NCI-H1694 treated with DMSO at 0.1 percent for 48 hours (cell line): ENCODE measurements at places on chromosomes 1 and 21.

DNA sequence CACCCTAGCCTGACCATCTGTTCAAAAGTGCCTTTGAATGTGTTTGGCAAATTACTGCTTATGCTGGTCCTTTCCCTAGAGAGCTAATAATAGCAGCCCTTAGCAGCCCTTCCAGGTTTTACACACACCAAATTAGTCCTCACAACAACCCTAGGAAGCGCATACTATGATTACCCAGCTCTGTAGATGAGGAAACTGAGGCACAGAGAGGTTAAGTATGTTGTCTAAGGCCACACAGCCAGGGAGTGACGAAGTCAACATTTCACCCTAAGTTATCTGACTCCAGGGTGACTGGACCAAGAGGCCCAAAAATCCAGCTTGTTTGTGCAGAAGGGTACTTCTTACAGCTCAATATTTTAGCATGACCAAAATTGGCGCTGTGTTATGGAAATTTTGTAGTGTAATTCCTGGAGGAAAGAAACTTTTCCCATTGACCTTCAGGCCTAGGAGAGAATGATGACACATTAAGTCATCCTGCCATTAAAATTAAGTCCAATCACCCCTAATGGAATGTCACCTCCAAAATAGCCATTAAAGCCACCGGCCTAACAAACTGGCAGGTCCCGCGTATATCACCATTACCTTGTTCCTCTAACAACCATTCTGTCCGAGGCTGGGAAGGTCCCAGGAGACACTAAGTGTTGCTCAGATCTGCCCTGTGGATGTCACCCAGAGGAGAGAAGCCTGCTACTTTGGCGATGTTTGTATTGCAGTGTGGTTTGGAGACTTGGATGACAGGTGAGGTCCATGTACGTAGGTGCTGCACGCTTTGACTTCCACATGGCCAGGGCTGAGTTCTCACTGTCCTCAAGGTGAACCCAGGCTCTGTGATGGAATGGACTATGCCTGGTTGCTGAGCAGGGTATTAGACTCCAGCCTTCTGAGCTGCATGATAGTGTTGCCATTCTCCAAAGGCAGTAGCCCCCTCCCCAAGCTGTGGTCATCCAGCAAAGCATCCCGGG is 258.3 kb downstream of the TOMM20 start:
- DNase-seq: peak; percentile 93

- no peak for DNase-seq
Observed at GRCh38 chr1:179941454-179941853, 13.2 kb upstream of the CEP350 start.

- peak; percentile 77 for DNase-seq
Observed at GRCh38 chr1:197619008-197619640, 156.2 kb downstream of the DENND1B start.

DNA sequence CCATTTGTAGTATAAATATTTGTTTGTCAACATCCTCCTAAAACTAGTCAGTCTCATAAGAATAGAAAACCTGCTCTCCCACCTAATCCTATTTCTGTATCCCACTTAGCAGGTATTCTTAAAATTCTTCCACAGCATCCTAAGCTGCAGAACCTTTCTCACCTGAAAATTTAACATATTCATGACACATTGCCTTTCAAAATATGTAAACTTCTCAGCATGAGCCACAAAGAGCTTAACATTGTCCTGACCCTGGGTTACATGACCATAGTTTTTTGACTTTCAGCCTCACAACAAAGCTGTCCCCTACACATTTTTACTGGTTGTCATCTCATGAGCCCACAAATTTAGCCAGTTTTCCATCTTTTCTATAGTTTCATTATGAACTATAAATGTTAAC is 712.1 kb downstream of the LTN1 start:
- DNase-seq: no peak

DNA sequence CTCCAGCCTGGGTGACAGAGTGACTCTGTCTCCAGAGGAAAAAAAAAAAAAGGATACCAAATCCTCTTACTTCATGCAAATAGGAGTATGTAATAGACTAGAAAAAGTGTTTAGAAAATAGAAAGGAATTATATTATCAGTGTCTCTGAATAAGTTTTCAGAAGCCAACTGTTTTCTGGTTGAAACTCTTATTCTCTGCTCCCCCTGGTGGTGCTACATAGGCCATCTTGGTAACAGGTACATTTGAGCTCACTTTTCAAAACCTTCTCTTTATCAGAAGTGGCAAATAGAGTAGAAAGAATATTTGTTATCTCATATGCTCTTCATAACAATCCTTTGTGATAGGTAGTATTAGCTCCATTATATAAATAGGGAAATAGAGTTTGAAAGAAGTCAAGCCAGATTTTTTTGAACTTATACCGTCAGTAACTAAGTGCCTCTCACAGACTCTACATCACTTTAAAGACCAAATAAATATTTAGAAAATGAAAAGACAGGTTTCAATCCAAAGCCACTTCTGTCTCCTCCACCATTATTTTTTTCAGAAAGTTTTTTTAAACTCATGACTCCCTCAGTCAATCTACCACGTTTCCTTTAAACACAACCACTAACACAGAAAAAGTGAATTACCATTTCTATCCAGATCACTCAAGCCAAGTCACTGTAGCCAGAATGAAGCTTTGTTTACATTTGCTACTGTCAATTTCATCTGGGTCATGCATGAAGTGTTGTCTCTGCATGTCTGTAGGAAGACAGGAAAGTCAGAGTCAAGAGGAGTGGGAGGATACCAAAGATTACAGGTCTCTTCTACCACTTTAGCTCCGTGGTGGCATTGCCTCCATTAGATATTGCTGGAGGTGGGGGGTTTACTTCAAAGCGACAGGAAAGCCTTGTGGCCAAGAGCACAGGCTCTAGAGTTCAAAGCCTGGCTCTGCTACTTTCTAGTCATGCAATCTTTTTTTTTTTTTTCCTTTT is 45.6 kb downstream of the IL23R start:
- peak; percentile 3 for DNase-seq

DNA sequence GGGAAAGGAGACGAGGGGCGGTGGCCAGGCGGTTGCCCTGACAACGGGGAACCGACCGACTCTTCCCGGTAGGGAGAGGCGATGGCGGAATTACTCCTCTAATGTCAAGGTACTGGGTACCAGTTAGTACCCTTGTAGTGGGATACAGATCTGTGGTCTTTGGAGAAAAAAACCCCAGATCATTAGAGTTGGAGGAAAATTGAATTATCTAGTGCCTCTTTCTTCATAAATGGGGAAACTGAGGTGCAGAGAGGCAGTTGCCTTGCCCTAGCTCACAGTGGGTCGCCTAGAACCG is 545 bp upstream of the PEF1 start:
- no peak for DNase-seq

DNA sequence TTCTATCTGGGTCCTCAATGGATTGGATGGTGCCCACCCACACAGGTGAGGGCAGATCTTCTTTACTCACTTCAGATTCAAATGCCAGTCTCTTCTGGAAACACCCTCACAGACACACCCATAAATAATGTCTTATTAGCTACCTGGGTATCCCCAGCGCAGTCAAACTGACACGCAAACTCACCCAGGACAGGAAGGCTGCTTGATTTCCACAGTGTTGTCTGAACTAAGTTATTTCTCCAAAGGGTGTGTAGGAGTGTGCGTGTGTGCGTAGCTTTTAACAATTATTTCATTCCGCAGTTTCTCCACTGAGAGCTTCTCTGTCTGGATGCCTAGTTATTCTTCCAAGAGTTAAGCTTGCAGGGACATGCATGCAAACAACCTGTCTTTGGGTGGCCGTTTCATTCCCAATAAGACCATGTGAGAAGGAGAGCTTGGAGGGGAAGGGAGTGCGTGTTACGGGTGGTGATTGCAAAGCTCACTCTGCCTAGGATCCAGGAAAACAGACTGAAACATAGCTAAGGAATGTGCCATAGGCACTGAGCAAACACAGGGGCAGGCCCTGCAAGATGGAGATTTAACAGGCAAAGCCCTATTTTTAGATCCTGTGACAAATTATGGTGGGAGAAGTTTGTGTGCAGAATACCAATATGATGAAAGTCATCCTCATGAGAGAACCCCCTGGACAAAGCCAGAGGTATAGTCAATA is 269.7 kb downstream of the DYRK1A start:
- no peak for DNase-seq

DNA sequence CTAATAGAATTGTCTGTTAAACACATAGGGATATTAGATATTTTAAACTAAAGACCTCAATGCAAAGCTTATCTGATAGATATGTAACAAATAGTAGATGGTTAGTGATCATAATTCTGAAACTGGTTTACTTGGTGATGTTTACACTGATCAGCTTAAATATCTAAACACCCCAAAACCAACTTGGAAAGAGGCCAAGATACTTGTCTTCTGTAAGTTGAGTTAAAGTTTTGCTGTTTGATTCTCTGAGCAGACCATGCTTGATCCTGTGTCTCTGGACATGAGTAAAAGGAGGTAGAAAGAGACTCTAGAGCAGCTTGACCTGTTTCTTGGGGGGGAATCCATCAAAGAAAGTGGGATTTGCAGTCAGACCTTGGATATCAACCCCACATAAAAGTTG is 107.5 kb downstream of the NEK7 start:
- DNase-seq: no peak

DNA sequence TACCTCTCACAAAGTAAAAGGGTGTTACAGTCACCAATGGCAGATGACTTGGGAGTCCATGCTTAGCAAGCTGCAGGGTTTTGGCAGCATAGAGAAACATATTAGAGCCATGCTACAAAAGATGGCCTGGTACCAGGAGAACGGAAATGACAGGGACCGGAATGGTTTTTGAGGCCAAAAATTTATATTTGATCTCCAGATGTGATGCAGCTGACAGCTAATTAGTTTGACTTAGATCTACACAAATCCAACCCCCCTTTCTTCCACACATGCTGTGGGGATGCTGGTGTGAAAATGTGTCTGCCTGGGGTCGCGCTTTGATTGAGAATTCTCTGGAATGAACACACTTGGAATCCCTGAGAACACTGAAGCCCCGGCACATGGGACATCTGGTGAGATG is 26.5 kb downstream of the SYF2 start:
- no peak for DNase-seq

DNA sequence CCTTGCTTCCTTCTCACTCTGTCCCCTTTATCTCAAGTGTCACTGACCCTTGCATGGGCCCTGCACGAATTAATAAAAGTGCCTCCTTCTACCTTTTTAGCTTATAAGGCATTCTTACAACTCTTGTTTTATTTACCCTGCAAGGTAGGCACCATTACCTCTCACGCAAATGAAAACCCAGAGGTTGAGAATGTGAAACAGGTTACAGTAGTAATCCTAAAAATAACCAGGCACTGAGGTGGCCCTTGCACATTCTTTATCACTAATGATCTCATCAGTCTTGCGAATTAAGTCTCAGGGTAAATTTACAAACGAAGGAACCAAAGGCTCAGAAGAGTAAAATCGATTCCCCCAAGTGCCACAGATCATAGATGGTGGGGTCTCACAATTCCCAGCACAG is 3.7 kb downstream of the GLIS1 start:
- DNase-seq: no peak

GRCh38 chr21:46205766-46206162 is 21.5 kb upstream of the SPATC1L start:
- no peak for DNase-seq

DNA sequence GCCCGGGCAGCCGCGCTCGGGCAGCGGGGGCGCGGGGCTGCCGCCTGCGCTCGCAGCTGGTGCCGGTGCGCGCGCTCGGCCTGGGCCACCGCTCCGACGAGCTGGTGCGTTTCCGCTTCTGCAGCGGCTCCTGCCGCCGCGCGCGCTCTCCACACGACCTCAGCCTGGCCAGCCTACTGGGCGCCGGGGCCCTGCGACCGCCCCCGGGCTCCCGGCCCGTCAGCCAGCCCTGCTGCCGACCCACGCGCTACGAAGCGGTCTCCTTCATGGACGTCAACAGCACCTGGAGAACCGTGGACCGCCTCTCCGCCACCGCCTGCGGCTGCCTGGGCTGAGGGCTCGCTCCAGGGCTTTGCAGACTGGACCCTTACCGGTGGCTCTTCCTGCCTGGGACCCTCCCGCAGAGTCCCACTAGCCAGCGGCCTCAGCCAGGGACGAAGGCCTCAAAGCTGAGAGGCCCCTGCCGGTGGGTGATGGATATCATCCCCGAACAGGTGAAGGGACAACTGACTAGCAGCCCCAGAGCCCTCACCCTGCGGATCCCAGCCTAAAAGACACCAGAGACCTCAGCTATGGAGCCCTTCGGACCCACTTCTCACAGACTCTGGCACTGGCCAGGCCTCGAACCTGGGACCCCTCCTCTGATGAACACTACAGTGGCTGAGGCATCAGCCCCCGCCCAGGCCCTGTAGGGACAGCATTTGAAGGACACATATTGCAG is 3.0 kb downstream of the ARTN start:
- DNase-seq: no peak

DNA sequence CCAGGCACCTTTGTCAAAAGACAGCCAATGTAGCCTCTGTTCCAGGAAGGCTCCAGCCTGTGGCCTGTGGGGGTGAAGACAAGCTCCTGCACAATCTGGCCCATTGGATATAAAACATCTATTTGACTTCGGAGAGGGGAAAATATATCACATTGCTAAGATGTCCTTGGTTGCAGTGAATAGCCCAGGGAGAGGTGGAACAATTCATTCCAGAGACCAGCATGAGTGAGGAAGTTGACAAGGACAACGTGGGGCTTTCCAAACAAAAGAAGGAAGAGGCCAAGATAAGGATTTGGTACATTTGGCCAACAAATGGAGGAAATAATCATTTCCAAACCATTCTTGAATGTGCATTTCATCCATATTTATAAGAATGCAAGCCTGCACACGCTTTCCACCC is 187.0 kb downstream of the ETS2 start:
- no peak for DNase-seq

GRCh38 chr21:41684381-41685245 is 82.2 kb downstream of the RIPK4 start:
- no peak for DNase-seq

- DNase-seq: no peak
Observed at GRCh38 chr1:143665606-143666005, 306.2 kb downstream of the FAM72C start.

DNA sequence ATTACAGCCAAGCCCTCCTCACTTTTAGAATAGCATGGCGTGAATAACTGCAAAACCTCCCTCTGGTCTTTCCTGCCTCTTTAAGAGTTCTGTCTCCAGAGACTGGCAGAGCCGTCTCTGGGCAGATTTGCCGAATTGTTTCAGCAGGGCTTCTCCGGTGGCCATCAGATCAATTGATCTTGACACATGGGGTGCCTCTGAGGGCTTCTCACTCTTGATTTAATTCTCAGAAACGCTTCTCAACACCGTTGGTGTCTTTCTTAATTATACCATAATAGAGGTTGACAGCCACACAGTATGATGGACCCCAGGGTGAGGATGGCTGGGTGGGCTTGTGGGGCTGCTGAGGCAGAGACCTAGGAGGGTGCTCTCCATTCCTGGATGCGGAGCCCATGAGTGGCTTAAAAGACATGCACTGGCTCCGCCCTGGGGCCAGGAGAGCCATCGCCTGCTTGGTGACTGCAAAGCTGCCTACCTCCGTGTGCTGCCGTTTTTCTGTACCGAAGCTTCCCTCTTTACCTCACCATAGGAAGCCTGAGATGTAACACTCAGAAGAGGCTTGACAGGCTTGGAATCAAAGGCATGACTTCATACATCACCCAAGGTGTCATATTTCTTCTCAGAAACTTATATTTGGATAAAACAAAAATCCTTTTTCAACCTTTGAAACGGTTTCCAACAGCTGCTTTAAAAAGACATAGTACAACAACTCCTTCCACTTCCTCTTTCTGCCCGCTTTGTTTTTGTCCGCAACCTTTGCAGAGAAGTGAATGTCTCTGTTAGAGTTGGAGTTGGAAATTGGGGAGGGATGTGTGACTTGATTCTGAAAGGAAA is 82.9 kb downstream of the GALNT2 start:
- DNase-seq: no peak
